ENCODE measurements at places on chromosomes 5 and 9.

GRCh38 chr5:6652025-6652424 lies 18.8 kb downstream of the SRD5A1 start:
- no peak for DNase-seq

DNA sequence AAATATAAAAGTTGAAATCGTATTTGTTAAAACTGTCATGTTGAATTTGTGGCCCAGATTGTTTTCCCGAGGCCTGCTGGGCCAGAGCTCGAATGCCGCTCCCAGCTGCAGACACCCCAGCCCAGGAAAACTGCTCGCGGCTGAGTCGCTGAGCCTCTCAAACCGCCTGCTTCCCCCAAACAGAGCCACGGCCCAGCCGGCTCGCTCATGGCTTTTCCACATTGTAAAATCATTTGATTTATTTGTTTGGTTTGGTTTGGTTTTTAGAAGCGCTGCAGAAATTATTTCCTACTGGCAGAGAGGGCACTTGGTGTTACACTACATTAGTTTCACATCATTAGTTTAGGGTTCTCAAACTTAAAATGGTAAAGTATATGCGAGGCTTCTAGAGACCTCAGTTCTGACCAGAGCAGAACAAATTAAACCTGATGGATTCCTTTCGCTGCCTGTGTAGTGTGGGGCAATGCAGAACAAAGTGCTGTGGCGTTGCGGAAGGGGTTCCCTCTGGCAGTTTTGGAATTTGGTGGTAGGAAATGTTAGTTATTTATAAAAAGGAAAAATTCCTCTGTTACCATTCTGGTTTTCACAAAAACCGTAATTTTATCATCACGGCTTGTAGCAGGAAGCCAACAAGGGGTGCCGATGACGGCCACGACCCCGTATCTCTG lies 156.5 kb upstream of the PITX1 start:
- no peak for DNase-seq

DNA sequence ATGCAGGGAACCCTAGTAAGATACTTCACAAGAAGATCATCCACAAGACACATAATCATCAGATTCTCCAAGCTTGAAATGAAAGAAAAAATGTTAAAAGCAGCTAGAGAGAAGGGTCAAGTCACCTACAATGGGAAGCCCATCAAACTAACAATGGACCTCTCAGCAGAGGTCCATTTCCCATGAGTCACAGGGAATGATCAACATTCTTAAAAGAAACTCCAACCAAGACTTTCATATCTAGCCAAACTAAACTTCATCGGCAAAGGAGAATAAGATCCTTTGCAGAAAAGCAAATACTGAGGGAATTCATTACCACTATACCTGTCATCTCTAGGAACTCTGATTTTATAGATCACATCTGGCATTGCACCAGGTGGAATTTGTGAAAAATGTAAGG lies 52.9 kb upstream of the SPATA31E1 start:
- no peak for DNase-seq

DNA sequence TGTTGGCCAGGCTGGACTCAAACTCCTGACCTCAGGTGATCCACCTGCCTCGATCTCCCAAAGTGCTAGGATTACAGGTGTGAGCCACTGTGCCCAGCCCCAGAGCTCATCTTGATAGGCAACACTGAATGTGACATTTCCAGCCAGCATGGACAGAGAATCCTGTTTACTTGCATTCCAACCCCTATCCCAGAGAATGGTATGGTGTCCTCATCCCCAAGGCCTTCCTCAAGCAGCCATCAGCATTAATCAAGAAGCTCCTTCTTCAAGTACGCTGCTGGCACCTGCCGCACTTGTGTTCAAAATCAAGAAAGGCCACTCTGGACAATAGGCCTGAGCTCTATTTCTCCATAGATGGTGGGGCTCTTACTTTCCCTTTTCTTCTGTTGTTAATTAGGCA lies 40.2 kb downstream of the STARD4 start:
- DNase-seq = no peak

DNA sequence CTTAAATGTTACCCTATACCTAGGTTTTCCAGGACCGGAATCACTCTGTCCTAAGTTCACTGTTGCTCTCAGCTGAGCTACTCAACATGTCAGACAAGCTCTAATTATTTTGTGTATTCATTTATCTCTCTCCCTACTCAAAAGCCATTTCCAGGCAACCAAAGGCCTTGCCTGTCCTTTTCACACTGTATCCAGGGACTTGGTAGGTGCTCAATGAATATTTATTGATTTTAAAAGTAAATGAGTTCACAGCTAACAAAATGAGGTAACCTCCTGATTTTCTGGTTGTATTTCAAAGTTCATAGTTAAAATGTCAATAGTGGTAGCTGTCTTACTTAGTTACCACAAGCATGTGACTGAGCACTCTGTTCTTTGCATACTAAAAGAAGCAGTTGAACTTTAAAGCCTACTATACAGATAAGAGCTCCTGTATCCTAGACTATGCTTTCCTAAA lies 522.2 kb downstream of the ACTL7B start:
- DNase-seq = no peak

DNA sequence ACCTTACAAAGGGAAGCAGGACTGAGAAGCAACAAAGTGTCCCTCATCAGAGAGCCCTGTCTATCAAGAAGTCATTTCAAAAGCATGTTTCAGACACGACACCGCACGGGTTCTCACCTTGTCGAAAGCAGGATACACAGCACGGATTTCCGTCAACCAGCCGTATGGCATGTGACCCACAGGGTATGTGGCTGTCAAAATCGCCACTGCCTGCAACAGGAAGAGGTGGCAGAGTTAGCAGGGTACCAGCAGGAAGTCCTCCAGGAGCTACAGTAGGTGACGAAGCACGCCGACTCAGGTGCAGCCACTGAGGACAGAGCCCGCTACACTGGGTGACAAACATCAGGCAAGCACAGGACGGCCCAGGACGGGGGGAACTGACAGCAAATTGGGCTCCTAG lies 81.2 kb downstream of the OTULIN start:
- no peak for DNase-seq

- no peak for DNase-seq
Observed at GRCh38 chr9:77977210-77977611, 54.4 kb downstream of the GNAQ start.

DNA sequence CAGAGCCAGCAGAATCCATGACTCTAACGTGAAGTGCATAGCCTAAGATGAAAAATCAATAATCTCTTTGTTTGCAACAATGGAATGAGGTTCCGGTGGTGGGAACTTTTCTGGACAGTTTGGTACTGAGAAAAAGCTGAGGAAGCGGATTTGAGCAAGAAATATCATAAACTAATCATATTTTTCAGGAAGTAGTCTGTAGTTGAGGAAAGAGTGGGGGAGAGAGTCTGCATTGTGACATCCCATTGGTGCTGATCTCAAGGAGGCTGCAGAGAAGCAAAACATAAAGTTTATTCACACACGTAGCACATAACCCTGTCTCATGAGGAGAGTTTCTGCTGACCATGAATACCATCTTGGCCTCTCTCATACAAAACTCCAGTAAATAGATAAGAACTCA lies 15.8 kb upstream of the FCHO2 start:
- no peak for DNase-seq

- no peak for DNase-seq
Observed at GRCh38 chr5:142816531-142817430, 46.6 kb downstream of the ARHGAP26 start.

GRCh38 chr5:57751710-57752109 lies 269.1 kb upstream of the ACTBL2 start:
- no peak for DNase-seq

DNA sequence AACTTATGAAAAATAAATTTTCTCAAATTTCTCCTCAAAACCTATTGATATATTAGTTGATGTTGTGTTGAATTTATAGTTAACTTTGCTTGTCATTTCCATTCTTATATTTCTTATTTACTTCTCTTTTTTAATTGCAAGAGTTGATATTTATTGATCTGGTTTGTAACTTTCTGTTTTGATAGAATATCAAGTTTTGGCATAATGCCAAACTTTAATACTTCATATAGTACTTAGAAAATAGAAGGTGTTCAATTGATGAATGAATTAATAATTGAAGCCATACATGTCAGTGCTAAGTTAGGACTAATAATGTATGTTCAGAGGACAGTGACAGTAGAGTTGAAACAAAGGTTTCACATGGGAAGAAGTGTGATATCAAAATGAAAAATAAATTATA lies 27.9 kb downstream of the ERCC6L2 start:
- no peak for DNase-seq

DNA sequence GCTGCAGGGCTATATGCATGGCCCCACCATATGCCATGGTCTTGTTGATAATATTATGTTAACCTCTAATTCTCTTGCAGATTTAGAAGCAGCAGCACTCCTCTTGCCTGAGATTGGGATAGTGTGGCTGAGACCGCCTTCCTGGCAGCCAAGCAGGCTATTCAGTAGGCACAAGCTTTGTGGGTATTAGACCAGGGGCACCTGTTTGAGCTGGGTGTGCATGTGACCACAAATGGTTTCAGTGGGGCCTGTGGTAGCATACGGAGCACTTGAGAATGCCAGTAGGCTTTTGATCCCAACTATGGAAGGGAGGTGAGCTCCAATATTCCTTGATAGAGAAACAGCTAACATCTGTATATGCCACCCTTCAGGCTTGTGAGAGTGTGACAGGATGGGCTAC lies 625.1 kb upstream of the NUDT12 start:
- DNase-seq = no peak

DNA sequence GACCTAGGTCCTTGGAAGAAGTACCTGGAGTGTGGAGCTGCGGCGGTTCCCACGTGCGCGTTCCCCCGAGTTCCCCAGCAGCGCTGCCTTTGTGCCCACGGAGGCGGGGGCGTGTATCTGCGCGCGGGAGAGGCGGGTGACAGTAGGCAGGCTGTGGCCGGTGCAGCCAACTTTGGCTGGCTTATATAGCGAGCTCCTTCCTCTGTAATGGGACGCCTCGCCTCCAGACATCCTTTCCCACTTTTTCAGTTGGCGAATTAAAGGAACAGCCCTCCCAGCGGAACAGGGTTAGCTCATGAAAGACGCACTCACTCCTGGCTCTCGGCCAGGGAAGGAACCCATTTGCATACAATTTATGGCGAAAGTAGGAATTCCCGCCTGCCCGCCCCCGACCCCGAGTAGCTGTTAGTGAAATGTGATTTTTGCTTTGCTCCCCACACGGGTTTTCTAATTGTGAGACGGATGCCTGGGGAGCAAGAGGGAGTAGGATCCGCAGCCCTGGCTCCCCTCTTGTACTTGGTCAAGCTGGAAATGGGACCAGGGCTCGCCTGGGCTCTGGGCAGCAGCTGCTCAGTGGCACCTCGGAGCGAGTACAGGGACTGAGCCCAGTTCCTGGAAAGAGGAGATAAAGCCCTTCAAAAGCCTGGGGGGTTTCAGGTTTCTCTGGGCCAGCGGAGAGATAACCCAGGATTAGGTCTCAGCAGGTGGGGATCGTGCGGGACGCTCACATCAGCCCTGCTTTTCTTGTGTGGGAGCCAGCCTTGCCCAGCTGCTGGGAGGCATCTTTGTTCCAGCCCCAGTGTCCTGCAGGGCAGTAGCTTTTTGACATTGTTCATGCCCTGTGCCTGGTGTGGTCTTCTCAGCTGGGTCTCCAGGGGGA lies at the start of gene TNC:
Gene TNC, minus strand, starts transcription at position 159 of the 880 bp plus-strand sequence. CDS start 27,139 bp downstream, outside the sequence.
- DNase-seq = peak; percentile 55

GRCh38 chr9:107281922-107282667 lies 984 bp upstream of the RAD23B start:
- DNase-seq = no peak

GRCh38 chr9:131297903-131298302 lies 8.4 kb downstream of the PLPP7 start:
- DNase-seq = no peak

DNA sequence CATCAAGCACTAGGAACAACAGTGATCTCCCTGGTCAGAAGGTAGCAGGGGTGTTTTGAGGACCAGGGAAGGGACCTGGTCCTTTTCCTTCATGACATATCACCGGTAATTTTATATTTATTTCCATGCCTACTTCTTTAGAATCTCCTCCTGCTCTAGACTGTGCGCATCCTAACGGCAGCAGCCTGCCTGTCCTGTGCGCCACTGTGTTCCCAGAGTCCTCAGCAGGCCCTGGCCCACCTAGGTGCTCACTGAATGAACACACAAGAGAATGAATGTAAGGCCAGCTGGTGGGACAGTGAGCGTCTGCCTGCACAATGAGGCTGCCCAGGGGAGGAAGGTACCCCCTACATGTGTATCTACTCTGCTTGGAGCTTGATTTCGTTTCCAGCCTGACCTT lies 51.5 kb downstream of the C5orf15 start:
- DNase-seq = no peak

GRCh38 chr5:132220491-132220890 lies 7.2 kb downstream of the P4HA2 start:
- no peak for DNase-seq

GRCh38 chr5:142065273-142065672 lies 43.3 kb upstream of the NDFIP1 start:
- DNase-seq = no peak

GRCh38 chr5:17727098-17727497 lies 92.8 kb downstream of the TAF11L14 start:
- no peak for DNase-seq

GRCh38 chr5:160082614-160083500 lies 36.4 kb downstream of the PWWP2A start:
- DNase-seq = no peak

DNA sequence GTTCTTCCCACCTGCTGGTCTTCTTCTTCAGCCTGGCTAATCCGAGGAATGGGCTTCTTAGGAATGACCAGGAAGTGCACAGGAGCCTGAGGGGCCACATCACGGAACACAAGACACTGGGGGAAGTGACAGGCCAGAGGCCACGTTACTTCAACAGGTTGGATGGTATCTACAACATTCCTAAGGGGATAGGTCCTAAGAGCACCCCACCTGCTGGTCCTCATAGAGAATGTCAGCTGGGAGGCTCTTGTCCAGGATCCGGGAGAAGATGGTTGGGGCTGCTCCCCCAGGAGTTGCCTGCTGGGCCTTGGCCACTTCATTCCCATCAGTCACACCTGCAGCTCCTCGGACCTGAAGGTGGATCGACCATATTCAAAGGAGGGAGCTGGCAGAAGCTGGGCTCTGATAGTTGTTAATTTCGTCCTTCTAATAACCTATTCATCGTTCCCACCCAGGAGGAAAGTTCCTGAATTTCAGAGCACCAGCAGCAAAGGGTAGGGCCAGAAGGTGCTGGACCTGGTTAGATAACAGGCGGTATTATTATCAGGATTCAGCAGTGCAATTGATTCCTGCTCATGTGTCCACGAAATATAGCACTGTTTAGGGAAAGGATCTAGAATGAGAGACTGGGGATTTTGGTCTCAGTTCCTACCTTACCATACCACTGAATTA lies 1.3 kb downstream of the HINT2 start:
- no peak for DNase-seq

DNA sequence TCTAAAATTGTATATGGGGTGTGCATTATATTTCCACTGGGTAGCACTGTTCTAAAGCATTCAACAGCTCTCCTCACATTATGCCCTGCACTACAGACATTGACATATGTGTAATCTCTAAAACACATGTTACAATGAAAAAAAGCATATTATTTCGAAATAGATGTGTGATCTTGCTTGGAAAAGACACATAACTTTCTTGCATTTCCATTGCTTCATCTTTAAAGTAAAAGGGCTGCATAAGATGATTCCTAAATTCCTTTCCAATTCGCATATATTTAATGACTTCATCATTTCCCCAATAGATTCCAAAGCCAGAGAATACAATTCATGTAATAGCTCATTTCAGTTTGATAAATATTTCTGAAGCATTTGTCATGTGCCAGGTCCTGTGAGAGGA lies 566.9 kb downstream of the PDE4D start:
- DNase-seq = no peak

GRCh38 chr5:13934921-13935320 lies 9.6 kb downstream of the DNAH5 start:
- DNase-seq = no peak
